ENCODE measurements at places on chromosomes 4 and X.
A peak's percentile ranks its signal among the peaks of the same experiment; 100 is the strongest.

GRCh38 chr4:86356425-86357210 is 3.2 kb downstream of the MAPK10 start:
- no peak for DNase-seq

- DNase-seq: no peak
Measured at GRCh38 chr4:90007494-90008167, 113.0 kb downstream of the MMRN1 start.

DNA sequence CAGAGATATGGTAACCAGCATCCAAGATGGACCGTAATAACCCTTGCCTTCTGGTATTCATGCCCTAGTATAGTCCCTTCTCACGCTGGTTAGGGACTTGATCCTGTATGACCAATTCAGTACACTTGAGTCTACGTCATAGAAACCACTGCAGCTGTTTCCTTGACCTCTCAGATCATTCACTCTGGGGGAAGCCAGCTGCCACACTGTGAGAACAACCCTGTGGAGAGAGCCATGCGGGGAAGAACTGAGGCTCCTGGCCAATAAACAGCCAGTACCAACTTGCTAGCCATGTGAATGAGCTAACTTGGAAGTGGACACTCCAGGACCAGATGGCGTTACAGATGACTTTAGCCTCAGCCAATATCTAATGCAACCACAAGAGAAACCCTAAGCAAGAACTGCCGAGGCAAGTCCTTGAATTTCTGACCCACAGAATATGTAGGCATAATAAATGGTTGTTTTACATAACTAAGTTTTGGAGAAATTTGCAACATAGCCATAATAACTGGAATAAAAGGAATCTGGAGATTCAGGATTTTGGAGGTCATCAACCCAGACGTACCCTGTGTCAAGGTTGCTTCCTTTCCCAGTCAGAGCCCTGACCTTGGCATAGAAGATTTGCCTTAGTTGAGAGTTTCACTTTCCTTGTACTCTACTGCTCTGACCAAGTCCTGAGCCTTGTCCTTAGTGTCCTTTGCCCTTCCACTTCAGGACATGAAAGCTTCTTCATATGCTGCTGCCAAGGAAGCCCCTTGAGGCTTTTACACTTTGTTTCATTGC is 87.3 kb upstream of the ZNF81 start:
- no peak for DNase-seq

- no peak for DNase-seq
Measured at GRCh38 chrX:21255032-21255618, 119.1 kb upstream of the CNKSR2 start.

DNA sequence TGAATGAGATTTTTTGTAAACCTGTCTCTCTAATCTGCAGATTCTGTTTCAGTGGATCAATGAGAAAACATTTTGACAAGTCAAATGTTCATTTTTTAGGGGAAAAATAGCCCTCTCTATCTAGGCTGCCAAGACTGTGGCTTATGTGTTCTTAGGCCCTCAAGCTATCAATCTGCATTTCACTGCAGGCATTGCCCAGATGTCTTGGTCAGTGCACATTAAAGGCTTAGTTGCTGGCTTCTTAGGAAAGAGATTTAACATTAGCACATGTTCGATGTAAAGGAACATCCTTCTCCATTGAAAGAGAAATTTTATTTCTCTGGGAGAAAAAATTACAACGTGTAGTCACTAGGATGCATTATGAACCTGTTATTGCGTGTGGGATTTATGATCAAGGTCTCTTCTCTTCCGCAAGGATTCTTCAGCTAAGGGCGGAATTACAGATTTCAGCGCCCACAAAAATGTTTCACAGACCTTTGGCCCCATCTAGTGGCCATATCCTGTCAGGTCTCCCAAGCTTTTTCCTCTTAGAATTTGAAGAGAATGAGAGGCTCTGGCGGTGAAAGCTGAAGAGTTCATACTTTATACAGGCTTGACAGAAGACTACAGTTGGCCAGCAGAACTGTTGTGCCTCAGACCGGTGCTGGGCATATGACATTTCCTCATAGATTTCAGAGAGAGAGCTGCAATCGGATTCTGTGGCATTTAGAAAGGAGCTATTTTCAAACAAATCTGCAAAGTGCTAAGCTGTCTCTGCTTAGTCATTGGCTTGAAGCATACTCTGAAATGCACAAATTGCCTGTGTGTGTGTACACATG is 144.6 kb upstream of the NOCT start:
- DNase-seq: peak; percentile 43

GRCh38 chr4:4474476-4474875 is 67.4 kb downstream of the STX18 start:
- DNase-seq: no peak

- DNase-seq: no peak
Measured at GRCh38 chr4:176238157-176238610, 30.8 kb downstream of the ASB5 start.

- no peak for DNase-seq
Measured at GRCh38 chr4:153676984-153677383, 7.1 kb upstream of the TLR2 start.

Measured in activated naive CD8-positive, alpha-beta T cell treated with anti-CD3 and anti-CD28 coated beads, Interleukin-2, amount 50 U/mL, for 24 hours (primary cell).